ENCODE measurements at places on chromosomes 13 and 19.
A peak's percentile ranks its signal among the peaks of the same experiment; 100 is the strongest.

GRCh38 chr13:82766732-82767321 lies 1115.4 kb downstream of the SLITRK1 start:
- DNase-seq, result no peak

- no peak for DNase-seq
Measured at GRCh38 chr19:28519218-28519779, 693.7 kb downstream of the UQCRFS1 start.

- DNase-seq, result no peak
Measured at GRCh38 chr19:48417421-48417820, 24.0 kb downstream of the GRIN2D start.

DNA sequence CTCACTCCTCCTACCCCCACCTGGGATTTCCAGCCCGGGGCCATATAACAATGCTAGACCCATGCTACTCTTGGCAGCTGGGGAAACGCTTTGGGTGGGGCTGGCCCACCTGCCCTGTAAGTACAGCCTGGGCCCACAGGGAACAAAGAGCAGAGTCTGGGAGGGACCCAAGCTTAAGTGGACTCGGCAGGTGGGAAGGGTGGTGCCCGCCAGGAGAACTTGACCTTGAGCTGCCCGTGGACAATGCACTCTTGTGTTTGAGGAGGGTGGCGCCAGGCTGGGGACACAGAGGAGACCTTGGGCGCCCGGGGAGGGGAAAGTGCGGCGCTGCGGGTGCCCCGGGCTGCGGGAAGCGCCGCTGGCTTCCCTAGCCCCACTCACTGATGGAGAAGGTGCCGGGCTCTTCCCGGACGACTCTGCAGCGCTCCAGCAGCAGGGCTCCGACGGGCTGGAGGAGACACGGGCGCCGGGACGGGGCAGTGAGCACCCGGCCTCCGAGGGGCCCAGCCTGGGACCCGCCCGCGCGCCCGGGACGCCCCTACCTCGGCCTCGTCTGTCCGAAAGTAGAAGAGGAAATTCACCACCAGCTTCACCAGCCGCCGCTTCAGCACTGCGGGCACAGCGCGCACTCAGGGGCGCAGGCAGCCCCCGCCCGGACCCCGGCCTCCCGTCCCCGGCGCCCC lies 607 bp downstream of the PLEKHJ1 start:
- no peak for DNase-seq

GRCh38 chr19:16790051-16790450 lies 39.1 kb upstream of the SIN3B start:
- DNase-seq, result no peak

- no peak for DNase-seq
Measured at GRCh38 chr19:11254666-11255065, 7.7 kb downstream of the DOCK6 start.

DNA sequence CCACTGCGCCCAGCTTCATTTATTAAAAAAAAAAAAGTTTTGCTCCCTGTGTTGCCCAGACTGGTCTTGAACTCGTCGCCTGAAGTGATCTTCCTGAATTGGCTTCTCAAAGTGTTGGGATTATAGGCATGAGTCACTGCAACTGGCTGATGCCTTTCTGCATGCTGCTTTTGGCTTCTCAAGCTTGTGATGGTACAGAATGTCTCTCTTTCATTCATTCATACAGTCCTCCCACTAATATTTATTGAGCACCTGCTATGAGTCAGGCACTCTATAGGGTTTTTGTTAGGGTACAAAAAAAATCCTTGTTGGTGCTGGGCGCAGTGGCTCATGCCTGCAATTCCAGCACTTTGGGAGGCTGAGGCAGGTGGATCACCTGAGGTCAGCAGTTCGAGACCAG lies 9.0 kb downstream of the TSPAN16 start:
- DNase-seq, result no peak

GRCh38 chr19:48874303-48875135 lies 2.3 kb downstream of the PPP1R15A start:
- DNase-seq, result no peak

- DNase-seq, result no peak
Measured at GRCh38 chr13:45436953-45437352, 18.8 kb upstream of the SLC25A30 start.

DNA sequence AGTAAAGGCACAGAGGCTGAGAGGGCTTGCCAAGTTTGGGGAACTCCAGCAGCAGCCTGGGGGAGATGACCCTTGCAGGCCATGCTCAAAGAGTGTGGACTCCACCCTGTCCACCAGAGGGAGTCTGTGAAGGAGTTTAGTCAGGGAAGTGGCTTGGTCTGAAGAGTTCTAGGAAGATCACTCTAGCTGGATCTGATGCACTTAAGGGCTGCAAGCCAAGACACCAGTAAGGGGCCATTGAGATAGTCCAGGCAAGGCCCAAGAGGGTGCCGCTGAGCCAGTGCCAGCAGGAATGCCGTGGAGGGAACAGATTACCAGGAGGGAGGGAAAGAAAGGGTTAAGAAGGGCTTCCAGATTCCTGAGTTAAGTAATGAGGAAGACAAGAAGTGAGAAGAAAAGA lies 68.7 kb downstream of the ZAR1L start:
- DNase-seq, result peak; percentile 15

- no peak for DNase-seq
Measured at GRCh38 chr13:109418111-109418510, 368.3 kb downstream of the IRS2 start.

DNA sequence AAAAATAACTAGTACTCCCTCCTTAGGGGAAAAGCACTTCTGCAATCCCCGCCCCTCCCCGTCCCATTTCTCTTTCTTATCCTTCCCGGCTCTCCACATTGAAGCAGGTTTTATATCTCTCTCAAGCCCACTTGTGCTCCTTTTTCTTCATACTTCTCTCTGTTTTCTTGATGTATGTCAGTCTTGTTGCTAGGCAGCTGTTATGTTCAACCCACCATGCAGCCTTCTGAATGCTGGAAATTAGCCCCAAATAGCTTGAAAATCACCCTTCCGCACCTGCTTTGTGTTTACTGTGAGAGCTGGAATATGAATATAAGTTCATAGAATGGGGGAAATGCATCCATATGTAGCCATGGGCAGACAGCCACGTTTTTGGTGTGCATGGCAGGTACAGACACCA lies 461.4 kb downstream of the MYO16 start:
- DNase-seq, result no peak

GRCh38 chr13:81606074-81606473 lies 1265.1 kb upstream of the SPRY2 start:
- no peak for DNase-seq

GRCh38 chr13:111210091-111210490 lies 95.0 kb downstream of the ARHGEF7 start:
- no peak for DNase-seq

- no peak for DNase-seq
Measured at GRCh38 chr13:37700887-37701286, 102.3 kb upstream of the POSTN start.

DNA sequence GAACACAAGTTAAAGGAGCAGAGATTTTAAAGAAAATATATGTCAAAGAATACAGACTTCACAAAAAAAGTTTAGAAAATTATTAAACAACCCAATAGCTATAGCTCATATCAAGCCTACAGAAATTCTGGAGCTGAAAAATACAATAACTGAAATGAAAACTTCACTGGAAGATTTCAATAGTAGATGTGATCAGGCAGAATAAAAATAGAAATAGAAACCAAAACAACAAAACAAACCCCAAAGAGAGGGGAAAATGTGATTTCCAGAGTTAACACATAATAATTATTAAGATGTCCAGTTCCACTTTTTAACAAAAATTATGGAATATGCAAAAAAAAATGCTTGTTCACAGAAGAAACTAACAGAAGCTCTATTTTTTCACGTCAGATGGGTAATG lies 23.6 kb downstream of the LRRC63 start:
- no peak for DNase-seq

GRCh38 chr13:83914368-83914767 lies 32.1 kb upstream of the SLITRK1 start:
- DNase-seq, result no peak

GRCh38 chr19:44643605-44644401 lies at the start of gene PVR:
Gene PVR (plus strand): TSS chr19:44643910. CDS start chr19:44644097, 187 bp downstream.
- peak; percentile 41 for DNase-seq

DNA sequence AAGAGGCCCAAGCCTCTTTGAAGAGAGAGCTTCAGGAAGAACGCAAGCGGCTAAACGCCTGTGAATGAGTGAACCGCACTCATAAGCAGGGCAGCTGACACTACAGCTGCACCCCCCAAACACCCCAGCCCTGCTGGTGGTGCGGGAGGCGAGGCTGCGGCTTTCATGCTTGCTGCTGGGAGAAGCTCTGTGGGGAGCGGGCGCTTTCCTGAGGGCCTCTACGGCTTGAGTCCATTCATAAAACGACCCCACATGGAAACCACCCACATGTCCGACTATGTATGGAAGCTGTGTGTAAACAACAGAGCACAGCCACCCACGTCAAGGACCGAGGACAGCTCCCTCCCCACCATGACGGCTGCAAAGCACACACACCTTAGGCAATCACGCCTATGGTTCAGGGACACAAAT lies 5.5 kb downstream of the AP3D1 start:
- DNase-seq, result no peak

- no peak for DNase-seq
Measured at GRCh38 chr13:29892151-29892550, 41.7 kb upstream of the UBL3 start.

- no peak for DNase-seq
Measured at GRCh38 chr13:101627556-101627943, 175.1 kb downstream of the ITGBL1 start.

GRCh38 chr13:27450921-27451471 lies 632 bp upstream of the MTIF3 start:
- DNase-seq, result no peak

- DNase-seq, result no peak
Measured at GRCh38 chr13:30034458-30034795, 184.0 kb upstream of the UBL3 start.

GRCh38 chr13:49833402-49833801 lies 40.9 kb upstream of the KPNA3 start:
- DNase-seq, result no peak

GRCh38 chr19:35903550-35904179 lies 1.3 kb downstream of the HCST start:
- DNase-seq, result peak; percentile 90
